Left renal cortex interstitium (tissue), 4 donors: ENCODE measurements at places on chromosomes 5 and 9. TPM values are rescaled to one million over a fixed set of nuclear protein-coding genes. Genes with fewer than 3 reads are reported as not detected.

The HTR4 gene
- polyA plus RNA-seq, result 0.05 TPM

The OR13C2 gene
- polyA plus RNA-seq, result 0.18 TPM

The IFNK gene
- not detected for polyA plus RNA-seq

The SLC24A2 gene
- polyA plus RNA-seq, result 0.08 TPM
